ENCODE measurements at places on chromosomes 11 and 22. TPM values are rescaled to one million over a fixed set of nuclear protein-coding genes. Genes with fewer than 3 reads are reported as not detected.

Gene ABTB2
- total RNA-seq: 2.9 TPM

Gene FAM227A
- total RNA-seq: 0.73 TPM

Gene FGF19
- total RNA-seq: 1.7 TPM

GRCh38 chr11:19253817-19254216 lies 13.1 kb upstream of the E2F8 start:
- no peak overlapping the region for H3K27ac ChIP-seq
- no peaks in the 10 kb centered on the region for H3K36me3 ChIP-seq
- no peaks in the 10 kb centered on the region for H3K4me1 ChIP-seq
- no peak for DNase-seq
- no peak overlapping the region for H3K4me3 ChIP-seq
- H3K27me3 ChIP-seq: no peaks in the 10 kb centered on the region

DNA sequence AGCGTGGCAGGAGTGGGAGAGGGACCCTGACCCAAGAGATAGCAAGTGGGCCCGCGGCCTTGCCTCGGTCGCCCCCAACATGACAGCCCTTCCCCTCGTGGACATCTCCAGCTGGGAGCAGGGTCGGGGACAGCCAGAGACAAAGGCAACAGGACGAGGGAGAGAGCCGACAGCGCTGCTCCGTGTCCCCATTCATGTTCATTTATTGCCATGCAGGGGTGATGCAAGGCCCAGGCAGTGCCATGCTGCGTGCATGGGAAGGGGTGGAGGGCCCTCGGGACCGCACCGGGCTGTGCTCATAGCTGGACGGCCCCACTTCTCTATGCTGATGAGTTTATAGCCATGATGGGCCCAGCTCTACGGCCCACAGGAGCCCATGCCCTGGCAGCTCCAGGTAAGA lies 12.7 kb downstream of the MRPL23 start:
- H3K27me3 ChIP-seq: no peaks in the 10 kb centered on the region
- no peaks in the 10 kb centered on the region for H3K36me3 ChIP-seq
- H3K4me1 ChIP-seq: no peaks in the 10 kb centered on the region
- no peak for DNase-seq
